ENCODE measurements at places on chromosomes 7 and 10. TPM values are rescaled to one million over a fixed set of nuclear protein-coding genes. Genes with fewer than 3 reads are reported as not detected.

Gene NEUROD6
- total RNA-seq, result not detected

DNA sequence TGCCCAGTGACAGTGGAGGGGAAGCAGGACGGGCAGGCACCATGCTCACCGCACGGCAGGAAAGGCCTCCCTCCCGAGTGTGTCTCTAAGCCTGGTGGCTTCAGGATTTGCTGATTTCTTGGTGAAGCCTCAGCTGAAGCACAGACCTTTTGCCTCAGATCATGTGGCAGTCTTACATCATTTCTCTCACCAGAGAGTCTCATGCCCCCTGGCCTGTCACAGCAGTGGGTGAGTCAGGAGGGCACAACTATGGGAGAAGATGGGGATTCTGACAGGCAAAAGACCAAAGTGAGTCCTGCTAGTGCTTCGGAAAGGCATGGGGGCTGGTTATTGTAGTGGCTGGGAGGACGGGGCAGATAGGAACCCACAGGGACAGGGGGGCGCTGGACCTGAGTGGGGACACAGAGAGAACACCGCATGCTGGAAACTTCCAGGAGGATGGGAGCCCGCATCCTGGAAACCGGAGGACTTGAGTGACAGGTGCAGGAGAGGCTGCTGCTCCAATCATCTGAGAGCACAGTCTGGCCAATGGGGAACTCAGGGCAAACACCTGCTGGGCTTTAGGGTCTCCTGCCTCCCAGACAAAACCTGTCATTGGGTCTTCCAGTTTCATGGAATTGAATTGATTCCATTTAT is 166.8 kb downstream of the ADARB2 start:
- H3K27me3 ChIP-seq, result no peaks in the 10 kb centered on the region
- no peak overlapping the region for H3K27ac ChIP-seq
- no peak for DNase-seq
- no peaks in the 10 kb centered on the region for H3K36me3 ChIP-seq

DNA sequence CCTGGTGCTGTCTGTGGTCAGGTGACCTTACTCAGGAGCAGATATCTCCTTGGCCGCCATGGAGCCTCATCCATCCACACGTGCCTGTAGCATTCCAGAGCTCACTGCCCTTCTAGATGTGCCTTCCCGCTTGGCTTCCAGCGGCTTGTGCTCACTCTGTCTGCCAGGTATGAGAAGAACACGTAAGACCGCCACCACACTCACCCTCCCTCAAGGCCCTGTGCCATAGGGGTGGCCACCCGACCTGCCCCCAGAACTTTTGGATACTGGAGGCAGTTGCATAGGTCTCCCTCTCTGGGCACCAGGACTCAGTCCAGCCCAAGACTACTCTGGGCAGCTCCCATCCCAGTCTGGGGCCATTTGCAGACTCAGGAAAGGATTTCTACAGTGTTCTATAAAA is 4.1 kb downstream of the MARVELD1 start:
- H3K27ac ChIP-seq, result peak overlapping the region; percentile 48
- H3K27me3 ChIP-seq, result no peaks in the 10 kb centered on the region
- H3K36me3 ChIP-seq, result peaks cover 6% of the 10 kb centered on the region
- DNase-seq, result no peak

Gene SOSTDC1
- 2.1 TPM for total RNA-seq

DNA sequence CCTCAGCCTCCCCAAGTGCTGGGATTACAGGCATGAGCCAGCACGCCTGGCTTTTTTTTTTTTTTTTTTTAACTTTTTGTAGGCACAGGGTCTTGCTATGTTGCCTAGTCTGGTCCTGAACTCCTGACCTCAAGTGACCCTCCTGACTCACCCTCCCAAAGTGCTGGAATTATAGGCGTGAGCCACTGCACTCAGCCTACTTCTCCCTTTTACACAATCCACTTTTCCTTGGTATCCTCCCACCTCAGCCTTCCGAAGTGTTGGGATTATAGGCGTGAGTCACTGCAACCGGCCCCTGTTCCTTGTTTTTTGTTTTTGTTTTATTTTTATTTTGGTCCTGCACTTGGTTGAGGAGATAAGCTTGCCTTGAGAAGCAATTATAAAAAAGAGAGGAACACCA is 75.9 kb upstream of the KMT2C start:
- H3K27ac ChIP-seq, result no peak overlapping the region
- no peak for DNase-seq
- no peaks in the 10 kb centered on the region for H3K36me3 ChIP-seq
- H3K4me1 ChIP-seq, result no peaks in the 10 kb centered on the region

DNA sequence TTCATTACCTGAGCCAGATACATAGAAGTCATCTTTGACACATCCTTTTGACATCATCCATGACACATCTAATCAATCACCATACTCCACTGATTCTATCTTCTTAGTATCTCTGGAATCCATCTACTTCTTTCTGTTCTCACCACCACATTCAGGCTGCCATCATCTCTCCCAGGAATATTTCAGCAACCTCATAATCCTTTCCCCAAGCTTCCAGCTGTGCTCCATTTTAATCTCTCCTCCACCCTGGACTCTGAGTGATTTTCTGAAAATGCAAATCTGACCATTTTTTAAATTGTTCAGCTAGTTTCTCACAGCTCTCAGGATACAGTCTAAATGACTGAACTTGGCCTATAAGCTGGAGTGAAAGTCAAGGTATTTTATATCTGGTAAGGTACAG is 2.5 kb upstream of the BTRC start:
- H3K4me1 ChIP-seq, result peaks cover 20% of the 10 kb centered on the region
- DNase-seq, result no peak
- H3K4me3 ChIP-seq, result no peak overlapping the region
- H3K27ac ChIP-seq, result no peak overlapping the region
- H3K36me3 ChIP-seq, result no peaks in the 10 kb centered on the region
- H3K27me3 ChIP-seq, result no peaks in the 10 kb centered on the region

DNA sequence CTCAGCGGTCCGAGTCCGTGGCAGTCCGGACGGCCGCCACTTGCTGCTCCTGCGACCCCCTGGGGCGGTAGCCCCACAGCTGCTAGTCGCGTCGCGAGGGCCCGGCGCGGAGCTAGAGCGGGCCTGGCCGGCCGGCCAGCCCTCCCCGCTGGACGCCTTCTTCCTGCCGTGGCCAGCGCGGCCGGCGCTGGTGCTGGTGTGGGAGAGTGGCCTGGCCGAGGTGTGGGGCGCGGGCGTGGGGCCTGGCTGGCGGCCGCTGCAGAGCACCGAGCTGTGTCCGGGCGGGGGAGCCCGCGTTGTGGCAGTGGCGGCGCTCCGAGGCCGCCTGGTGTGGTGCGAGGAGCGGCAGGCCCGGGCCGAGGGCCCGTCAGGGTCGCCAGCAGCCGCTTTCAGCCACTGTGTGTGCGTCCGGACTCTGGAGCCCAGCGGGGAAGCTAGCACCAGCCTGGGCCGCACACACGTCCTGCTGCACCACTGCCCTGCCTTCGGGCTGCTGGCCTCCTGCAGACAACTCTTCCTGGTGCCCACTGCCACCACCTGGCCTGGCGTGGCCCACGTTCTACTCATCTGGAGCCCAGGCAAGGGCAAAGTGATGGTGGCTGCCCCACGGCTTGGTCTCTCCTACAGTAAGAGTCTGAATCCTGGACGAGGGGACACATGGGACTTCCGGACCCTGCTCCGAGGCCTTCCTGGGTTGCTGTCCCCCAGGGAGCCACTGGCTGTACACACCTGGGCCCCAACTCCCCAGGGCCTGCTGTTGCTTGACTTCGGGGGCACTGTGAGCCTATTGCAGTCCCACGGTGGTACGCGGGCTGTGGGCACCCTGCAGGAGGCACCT is 631 bp downstream of the HPS6 start:
- DNase-seq, result no peak
- H3K27ac ChIP-seq, result peak overlapping the region; percentile 89
- no peaks in the 10 kb centered on the region for H3K27me3 ChIP-seq
- H3K36me3 ChIP-seq, result peaks cover 3% of the 10 kb centered on the region
- peaks cover 35% of the 10 kb centered on the region for H3K4me1 ChIP-seq

- H3K27ac ChIP-seq, result no peak overlapping the region
- no peaks in the 10 kb centered on the region for H3K4me1 ChIP-seq
- no peak overlapping the region for H3K4me3 ChIP-seq
Observed at GRCh38 chr7:93327006-93327633, 95.0 kb downstream of the VPS50 start.

DNA sequence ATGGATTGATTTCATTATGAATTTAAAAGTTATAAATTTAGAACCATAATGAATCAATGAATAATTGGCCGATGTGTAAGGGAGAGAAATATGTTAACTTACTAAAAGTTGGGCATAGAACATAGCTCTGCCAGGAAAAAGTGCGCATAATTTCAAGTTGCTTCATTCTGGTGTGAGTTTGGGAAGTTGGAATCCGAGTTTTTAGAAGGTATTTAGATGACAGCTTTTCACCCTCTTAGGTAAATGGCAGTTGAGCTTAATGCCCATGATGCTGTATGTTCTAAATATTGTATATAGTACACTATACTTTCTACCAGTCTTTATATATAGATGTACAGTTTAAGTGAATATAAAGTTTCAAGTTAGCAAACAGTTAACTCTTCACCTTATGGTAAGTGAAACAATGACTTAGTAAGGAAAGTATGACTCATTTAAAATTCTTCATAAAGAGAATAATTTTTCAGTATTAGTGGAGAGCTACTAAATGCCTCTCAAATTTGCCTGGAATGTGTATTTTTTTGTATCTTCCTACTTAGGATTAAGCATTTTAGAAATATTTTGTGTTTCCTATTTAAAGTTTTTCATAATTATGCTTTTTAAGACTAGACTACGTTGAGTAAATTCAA is 1.6 kb downstream of the C1GALT1 start:
- H3K4me1 ChIP-seq, result no peaks in the 10 kb centered on the region
- H3K4me3 ChIP-seq, result peak overlapping the region; percentile 96
- H3K27ac ChIP-seq, result no peak overlapping the region
- no peaks in the 10 kb centered on the region for H3K36me3 ChIP-seq
- no peak for DNase-seq

DNA sequence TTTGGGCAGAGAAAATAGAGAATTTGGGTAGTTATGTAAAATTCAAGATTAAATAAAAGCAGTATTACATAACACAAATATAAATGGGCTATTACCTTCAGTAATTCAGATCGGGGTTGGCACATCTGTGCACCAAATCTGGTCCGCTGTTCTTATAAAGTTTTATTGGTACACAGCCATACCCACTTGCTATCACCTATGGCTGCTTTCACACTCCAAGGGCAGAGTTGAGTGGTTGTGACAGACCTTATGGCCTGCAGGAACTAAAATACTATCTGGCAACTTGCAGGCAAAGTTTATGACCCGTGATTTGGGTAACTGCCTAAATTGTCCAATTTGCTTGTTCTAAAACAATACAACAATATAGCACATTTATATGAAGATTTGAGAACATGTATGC is 249.3 kb downstream of the DIP2C start:
- H3K4me1 ChIP-seq, result no peaks in the 10 kb centered on the region
- H3K4me3 ChIP-seq, result no peak overlapping the region
- H3K36me3 ChIP-seq, result peaks cover 24% of the 10 kb centered on the region
- H3K27me3 ChIP-seq, result no peaks in the 10 kb centered on the region

DNA sequence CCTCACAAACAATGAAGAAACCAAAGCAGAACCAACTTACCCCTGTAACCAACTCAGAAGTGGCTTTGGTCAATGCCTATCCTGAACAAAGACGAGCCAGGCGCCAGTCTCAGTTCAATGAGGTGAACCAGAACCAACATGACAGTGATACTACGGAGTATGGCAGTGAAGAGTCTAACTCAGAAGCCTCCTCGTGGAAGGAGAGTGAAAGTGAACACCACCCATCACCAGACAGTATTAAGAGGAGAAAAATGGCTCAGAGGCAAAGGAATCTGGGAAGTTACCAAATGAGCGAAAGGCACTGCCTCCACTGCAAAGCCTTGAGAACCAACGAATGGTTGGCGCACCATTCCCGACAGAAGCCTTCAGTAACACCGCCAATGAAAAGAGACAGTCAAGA is 8.4 kb downstream of the SSMEM1 start:
- H3K4me1 ChIP-seq, result no peaks in the 10 kb centered on the region
- no peaks in the 10 kb centered on the region for H3K36me3 ChIP-seq
- no peak overlapping the region for H3K4me3 ChIP-seq
- H3K27ac ChIP-seq, result no peak overlapping the region
- no peaks in the 10 kb centered on the region for H3K27me3 ChIP-seq
- no peak for DNase-seq

Gene MYO1G
- 2.2 TPM for total RNA-seq

Gene ASIC3
- 1.1 TPM for total RNA-seq

GRCh38 chr7:158828133-158829020 is 932 bp downstream of the ESYT2 start:
- H3K27ac ChIP-seq, result peak overlapping the region; percentile 99
- H3K4me3 ChIP-seq, result peak overlapping the region; percentile 97
- no peaks in the 10 kb centered on the region for H3K4me1 ChIP-seq
- no peaks in the 10 kb centered on the region for H3K27me3 ChIP-seq
- no peaks in the 10 kb centered on the region for H3K36me3 ChIP-seq

DNA sequence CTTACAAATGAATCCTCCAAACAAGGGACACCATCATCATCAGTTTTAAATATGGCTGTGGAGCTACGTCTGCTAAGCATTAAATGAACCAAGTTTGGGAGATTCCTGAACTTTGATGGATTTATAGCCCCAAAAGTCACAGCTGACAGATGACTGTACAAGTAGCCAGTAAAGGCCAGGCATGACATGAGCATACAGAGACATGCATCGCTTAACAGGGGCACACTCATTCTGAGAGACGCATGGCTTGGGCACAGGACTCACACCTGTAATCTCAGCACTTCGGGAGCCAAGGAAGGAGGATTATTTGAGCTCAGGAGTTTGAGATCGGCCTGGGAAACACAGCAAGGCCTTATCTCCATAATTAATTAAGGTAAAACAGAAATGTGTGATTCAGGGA is 166.2 kb downstream of the PARD3 start:
- no peak overlapping the region for H3K27ac ChIP-seq
- no peaks in the 10 kb centered on the region for H3K36me3 ChIP-seq
- H3K4me1 ChIP-seq, result no peaks in the 10 kb centered on the region
- H3K4me3 ChIP-seq, result no peak overlapping the region

GRCh38 chr7:30164567-30164966 is 29.8 kb downstream of the MTURN start:
- no peaks in the 10 kb centered on the region for H3K4me1 ChIP-seq
- H3K4me3 ChIP-seq, result no peak overlapping the region
- no peak overlapping the region for H3K27ac ChIP-seq
- no peaks in the 10 kb centered on the region for H3K36me3 ChIP-seq
- H3K27me3 ChIP-seq, result no peaks in the 10 kb centered on the region
- no peak for DNase-seq

Gene SCART1
- 0.24 TPM for total RNA-seq

All from right atrium auricular region (tissue), 2 donors.